Activated CD4-positive, alpha-beta T cell treated with anti-CD3 and anti-CD28 coated beads for 48 hours (primary cell): ENCODE measurements at places on chromosomes 4 and X.
A peak's percentile ranks its signal among the peaks of the same experiment; 100 is the strongest.

DNA sequence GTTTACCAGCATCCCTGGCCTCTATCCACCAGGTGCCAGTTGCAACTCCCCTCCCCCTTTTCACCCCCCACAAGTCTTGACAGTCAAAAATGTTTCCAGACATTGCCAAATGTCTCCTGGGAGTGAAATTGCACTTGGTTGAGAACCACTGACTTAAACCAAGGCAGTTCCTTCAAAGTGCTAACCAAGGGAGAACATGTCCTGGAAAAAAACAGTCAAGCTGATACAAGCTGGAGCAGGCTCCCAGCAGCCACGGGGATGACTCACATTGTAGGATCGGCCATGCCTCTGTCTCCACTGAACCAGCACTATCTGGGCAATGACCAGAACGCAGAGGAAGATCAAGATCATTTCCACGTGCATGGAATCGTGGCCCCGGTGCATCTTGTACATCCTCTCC lies 11.4 kb downstream of the RNF175 start:
- DNase-seq = no peak

DNA sequence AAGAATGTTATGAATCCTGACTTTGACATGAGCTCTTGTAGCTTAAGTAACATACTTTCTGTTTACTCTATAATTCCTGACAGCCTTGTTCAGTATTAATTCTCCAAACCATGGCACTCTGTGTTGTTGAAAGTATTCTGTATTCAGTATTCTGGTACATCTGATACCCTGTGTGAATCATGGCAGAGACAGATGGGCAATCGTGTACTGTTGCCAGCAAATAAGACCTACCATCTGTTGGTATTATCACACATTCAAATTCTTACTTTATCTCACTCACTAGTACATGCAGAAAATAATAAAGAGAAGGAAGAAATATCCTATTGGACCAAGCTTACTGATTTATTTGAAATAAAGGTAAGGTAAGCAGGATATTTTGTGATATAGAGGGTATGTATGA lies 7.9 kb downstream of the MBTPS2 start:
- no peak for DNase-seq

DNA sequence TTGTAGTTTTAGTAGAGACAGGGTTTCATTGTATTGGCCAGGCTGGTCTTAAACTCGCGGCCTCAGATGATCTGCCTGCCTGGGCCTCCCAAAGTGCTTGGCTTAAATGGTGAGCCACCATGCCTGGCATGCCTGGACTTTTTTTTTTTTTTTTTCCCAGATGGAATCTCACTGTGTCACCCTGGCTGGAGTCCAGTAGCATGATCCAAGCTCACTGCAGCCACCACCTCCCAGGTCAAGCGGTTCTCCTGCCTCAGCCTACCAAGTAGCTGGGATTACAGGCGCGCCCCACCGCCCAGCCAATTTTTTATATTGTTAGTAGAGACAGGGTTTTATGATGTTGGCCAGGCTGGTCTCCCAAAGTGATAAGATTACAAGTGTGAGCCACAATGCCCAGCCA lies 8.4 kb downstream of the UBE2K start:
- DNase-seq = no peak

DNA sequence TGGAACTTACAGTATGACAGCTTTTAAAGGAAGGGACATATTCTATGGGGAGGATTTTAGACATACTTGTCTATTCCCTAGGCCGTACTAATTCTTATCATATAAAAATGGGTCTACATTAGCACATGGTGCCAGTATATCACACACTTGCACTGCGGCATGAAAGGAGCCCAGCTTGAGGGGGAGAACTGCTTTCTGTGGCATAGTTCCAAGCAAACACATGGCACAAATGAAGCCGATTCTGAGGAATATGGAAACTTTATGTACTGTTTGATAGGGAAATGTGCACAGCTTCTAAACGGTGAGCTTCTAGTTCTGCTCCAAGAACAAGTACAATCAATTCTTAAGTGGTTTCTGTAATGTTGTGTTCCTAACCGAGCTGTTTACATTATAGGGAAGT lies 675.6 kb upstream of the FTHL17 start:
- no peak for DNase-seq

DNA sequence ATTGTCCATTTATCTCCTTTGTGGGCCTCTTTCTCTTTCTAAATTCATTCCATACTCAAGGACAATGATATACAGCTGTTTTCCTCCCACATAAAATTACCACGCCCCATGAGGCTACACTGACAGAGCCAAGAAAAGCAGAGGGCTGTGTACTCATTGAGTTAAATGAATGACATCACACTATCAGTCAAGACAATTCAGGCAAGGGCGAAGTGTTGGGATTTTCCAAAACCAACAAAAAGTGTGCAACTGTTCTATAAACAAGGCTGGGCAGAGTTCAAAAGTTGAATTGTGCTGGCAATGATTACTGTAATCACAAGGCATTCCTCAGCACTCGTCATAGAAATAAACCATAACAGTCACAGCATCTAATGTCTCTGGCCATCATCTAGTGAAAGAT lies 799.6 kb upstream of the DIAPH2 start:
- no peak for DNase-seq

GRCh38 chrX:45697591-45697990 lies 496.9 kb upstream of the DIPK2B start:
- DNase-seq = no peak

DNA sequence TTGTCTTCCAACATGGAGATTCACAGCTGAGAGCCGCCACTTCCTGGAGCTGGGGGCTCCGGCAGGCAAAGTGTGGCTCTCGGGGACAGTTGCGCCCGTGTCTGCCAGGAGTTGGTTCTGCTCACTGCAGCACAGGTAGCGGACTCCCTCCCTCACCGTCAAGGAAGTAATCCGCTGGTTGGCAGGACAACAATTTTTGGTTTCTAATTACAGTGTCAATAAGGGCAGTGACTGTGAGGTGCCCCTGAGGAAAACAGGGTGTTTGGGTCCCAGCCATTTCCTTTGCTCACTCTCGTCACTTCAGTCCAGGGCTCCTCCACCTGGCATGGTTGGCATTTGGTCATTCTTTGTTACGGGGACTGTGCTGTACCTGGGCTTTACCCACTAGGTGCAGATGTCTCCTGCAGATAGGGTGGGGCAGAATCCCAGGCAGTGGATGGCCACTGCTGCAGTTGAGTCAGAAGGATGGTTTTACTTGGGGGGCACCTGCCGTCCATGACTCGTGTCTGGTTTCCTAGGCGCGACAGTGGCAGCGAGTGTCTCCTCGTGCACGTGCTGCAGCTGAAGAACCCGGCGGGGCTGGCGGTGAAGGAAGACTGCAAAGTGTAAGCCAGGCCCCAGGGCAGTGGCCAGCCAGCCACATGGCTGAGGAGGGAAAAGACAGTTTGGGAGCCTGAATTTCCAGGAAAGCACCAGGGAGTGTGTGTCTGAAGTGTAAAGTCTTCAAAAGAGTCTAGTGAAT lies 32.1 kb upstream of the CLCN4 start:
- no peak for DNase-seq

DNA sequence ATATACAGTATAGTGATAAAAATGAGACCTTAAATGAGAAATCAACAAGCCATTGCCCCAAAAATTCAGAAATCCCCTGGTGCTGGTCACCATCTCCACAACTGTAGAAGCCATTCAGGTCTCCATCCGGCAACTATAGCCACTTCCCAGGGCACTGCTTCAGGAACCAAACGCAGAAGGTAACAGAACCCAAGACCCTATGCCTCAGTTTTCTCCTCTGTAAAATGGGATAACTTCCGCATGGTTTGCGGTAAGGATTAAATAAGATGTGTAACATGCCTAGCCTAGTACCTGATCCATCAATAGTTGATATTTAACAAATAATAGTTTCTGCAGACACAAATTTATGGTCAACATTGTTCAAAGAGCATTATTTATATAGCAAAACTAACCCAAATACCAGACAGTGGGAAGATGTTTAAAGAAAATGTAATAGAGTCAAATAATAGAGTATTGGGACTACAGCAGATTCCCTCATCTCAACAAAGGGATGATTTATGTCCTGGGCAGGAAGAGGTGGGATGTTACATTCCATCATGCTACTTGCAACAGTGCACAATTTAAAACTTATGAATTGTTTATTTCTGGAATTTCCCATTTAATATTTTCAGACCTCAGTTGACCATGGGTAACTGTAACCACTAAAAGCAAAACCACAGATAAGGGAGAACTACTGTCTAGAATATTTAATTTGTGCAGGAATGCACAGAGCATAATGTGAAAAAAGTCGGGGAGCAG lies 30.0 kb downstream of the IRF2 start:
- DNase-seq = no peak

DNA sequence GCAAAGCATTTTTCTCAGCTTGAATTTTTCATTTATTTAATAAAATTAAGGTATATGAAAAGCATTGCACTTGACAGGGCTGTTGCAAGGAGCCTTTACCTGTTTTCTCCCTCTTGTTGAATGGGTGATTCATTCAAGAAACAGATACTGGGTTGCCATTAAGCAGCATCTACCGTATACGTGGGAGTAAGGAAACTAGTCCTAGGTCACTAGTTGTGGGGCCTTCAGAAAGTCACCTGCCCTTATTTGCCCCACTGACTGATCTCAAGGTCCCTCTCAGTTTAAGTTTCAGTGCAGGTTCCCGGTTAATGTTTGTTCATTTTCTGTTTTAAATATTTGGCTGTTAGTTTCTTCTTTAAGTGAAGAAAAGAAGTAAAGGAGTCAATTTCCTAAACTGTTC lies 34.0 kb downstream of the LHFPL1 start:
- DNase-seq = no peak

DNA sequence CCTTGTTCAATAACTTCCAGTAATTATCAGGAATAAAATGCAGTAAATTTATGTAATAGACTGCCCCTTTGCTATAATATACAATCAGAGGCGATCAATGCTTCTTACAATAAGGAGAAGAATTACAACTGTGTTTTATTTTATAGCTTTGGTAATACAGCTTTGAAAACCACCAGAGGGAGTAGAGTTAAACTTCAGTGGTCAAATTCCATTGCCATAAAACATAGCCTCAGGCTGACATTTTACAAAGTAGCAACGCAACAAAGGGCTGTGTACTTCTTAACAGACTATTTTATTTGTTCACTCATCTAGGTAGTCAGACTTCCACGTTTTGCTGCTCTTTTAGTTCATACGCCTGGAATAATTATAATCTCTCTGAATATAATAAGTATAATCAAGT lies 58.5 kb downstream of the TEX13C start:
- no peak for DNase-seq

GRCh38 chr4:140092094-140092851 lies 61.7 kb downstream of the MAML3 start:
- peak; percentile 15 for DNase-seq

DNA sequence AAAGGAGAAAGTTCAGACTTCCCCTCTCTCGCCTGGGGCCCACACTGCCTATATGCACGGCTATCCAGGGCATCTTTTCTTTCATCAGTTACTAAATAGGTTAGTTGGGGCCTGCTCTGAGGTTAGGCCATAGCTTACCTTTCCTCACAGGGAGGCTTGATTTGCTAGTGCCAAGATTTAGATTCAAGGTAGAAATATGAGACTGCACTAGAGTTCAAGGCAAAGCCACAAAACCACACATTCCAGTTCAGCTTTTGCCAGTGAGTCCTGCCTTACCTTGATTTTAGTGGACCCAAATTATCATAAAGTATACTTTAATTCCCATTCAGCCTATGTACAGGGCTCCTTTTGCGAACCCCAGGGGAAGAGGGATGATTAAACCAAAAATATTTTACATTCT lies 762.8 kb downstream of the PDHA2 start:
- DNase-seq = no peak

GRCh38 chr4:38204339-38205035 lies 244.3 kb downstream of the PTTG2 start:
- no peak for DNase-seq

DNA sequence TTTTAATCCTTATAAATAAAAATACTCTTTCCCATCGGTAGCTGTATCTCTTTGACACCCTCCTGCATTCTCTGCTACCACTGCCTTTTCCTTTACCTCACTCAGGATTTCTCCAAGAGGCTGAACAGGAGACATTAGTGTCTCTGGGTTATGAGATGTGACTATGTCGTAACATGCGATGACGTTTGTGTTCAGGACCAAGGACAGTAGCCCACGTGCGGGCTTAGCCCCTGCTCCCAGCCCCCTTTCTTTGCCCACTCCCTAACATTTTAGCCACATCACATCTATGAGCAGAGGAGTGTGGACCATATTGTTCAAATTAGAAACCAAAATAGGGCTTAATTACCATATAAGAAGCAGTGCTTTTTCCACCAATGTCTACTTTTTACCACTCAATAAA lies 369.3 kb downstream of the FBXW7 start:
- no peak for DNase-seq

- DNase-seq = no peak
Measured at GRCh38 chr4:5019796-5020195, 538 bp upstream of the CYTL1 start.

DNA sequence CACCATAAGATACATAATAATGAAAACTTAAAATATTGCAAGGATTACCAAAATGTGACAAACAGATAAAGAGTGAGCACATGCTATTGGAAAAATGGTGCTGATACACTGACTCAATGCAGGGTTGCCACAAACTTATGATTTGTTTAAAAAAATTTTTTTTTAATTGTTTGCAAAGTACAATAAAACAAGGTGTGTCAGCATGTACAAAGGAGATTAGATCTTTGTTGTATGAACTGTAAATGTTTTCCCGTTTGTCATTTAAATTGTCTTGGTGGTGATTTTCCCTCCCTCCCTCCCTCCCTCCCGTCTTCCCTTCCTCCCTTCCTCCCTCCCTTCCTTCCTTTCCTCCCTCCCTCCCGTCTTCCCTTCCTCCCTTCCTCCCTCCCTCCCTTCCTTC lies 31.4 kb downstream of the ANXA5 start:
- no peak for DNase-seq

DNA sequence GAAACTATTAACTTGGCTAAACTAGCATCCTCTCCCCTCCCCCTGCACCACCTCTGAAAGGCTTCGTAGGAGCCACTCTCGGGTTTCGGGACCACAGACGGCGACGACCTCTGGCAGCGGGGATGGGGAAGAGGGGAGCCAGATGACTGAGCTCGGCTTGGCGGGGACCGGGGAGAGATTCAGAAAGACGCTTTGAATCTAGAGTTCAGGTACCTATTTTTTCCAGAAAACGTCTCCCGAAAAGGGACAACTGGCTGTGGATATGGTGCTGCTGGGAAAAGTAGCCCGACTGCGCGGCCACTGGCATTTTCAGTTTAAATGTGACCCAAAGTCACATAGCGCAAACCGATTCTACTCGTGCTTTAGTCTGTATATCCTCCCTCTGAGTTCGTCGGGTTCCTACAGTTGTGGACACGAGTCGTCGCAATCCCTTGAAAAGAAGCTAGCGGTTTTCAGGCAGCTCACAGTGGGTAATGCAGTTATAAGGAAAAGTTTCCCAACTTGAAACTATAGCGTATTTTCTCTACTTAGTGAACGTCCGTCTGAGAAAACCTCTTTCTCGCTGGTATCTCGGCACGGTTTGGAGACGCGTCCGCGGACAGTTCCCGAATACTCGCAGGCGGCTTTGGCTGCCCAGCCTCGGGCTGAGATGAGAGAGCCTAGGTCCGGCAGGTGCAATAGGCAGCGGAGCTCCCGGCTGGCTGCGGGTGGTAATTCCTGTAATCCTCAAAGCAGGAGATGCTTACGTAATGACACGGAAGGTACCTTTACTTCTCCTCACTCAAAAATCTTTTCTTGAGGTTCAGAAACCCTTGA lies 1.3 kb downstream of the PARM1 start:
- no peak for DNase-seq
